ENCODE measurements at places on chromosomes 7 and 10.

DNA sequence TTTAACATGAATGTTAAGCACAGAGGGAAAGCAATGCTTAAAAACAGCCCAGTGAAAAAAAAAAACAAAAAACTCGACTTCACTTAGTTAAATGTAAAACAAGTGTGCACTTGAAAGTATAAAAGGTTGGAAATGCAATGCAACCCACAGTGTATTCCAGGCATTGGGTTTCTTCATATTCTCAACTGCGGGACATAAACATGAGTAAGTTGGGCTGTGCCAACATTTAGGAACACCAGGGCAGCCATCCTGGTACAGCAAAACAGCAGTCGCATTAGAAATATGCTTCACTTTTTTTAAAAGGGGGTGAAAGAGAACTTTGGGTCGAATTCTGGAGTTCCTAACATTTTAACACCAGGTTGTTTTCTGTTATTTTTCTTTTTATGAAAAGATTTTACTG, 937 bp downstream of the STEAP1 start:
- DNase-seq: no peak

DNA sequence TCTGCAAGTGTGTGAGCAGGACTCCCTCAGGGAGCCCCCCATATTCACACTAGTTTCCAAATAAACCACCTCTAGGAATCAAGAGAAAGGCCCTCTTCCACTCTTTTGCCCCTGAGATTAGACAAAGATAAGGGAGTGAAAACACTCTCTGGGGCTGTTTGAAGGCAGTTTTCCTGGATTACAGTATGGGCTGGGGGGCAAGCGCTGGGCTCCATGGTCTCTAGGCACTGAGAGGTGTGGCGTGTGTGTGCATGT, 1.0 kb downstream of the AQP1 start:
- no peak for DNase-seq

- no peak for DNase-seq
These were observed 40.7 kb upstream of the SDK1 start for GRCh38 chr7:3260401-3260715.

DNA sequence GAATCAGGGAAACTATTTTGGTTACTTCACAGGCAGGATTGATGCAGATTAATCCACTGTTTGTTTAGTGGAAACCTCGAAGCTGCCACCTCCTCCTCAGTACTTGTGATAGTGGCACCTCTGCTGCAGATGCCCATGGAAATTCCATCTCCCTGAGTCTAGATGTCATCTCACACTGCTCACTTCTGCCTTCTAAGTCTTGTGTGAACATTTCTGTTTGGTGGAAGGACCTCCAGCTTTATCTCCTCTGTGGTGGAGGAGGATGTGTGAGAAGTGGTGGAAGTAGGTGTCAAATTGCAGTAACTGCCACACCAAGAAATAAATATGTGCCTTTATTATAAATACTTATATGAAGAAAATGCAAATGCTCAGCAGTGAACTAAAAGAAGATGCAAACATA, 25.8 kb upstream of the GPR141 start:
- DNase-seq: no peak

DNA sequence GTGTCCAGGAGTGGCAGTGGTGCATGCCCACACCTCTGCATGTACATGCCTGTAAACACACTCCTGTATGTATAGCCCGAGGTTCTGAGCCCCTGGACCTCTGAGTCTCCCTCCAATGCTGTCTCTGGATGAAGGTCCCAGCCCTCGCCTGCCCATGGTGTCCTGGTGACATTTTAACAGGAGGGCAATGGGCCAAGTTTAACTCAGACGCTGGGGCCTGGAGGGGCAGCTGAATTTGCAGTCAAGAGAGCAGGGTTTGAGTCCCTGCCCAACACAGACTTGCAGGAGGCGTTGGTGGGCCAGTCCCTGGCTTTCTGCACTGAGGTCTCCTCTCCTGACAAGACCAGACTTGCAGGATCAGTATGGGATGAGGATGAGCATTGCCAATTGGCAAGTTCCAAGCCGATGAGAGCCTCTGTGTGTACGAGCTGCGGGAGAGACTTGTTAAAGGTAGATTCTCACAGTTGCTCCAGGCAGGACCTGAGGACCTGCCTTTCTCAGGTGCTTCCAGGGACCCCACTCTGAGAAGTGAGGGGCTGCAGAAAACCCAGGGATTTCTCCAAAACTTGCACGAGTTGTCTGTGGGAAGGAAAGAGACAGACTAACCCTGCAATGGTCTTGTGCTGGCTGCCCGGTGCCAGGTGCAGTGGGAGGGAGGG, 141.9 kb downstream of the ELFN1 start:
- no peak for DNase-seq

DNA sequence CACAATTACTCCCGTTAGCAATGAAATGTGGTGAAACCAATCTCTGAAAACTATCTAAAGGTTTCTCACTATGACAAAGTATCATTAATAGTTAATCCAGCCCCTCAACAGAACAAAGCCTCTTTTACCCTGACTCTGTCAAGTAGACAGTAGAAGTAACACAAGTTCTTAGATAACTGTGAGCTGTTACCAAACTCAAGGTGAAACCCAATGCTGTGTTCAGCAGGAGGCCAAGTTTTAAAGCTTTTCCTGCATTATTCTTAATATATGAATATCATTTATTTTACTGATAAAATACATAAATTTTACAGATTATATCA, 109.1 kb downstream of the SRPK2 start:
- DNase-seq: no peak

- DNase-seq: no peak
These were observed 20.8 kb downstream of the MYO3A start for GRCh38 chr10:25954851-25955250.

DNA sequence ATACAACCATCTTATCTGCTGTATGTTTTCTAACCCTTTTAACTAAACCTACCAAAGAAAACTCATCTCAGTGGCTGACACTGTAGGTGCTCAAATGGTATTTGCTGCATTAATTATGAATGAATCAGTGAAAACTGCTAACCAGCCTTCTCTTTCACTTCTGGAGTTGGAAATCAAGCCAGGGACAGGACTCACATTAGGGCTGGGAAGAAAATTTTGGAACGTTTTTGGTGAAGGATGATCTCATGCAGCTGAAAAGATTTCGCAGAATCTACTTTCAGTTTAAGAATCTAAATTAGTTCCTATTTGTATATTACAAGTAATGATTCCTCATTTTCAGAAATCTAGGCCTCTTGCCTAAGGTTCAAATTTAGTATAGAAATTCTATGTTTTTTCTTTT, 12.9 kb downstream of the MTPN start:
- no peak for DNase-seq

DNA sequence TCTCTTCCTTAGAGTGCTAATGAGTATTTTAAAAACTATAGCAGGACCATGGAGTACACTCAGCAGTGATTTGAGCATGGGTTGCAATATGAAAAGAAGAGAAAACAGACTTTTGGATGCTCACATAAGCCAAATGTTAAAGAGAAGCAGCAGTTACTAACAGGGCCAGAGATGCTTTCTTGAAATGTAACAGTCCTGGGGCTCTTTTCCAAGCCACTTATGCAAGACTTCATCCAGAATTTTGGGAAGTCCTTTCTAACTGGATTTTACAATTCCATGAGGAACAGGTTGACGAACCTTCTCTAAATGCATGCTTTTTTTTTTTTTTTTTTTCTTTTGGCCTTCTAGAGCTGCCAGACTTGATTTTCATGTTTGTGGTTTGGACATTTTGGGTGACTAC, 282.0 kb downstream of the SEC23IP start:
- DNase-seq: no peak

DNA sequence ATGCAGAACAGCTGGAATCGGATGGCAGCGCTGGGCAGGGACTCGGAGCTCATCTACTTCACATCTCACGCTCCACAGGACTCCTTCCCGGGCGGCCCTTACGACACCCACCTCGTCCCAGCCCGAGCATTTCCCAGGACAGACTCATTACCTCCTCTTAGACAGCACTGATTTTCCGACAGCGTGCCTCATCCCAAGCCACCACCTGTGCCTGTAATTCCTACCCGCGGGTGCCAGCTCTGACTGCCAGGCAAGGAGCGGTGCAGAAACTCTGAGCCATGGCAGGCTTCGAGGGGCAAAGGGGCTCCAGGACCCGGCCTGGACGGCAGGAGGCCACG, 25.6 kb downstream of the GPER1 start:
- no peak for DNase-seq

- no peak for DNase-seq
These were observed 33.8 kb downstream of the SEC61G start for GRCh38 chr7:54725255-54725654.

- no peak for DNase-seq
These were observed 17.8 kb downstream of the NPSR1 start for GRCh38 chr7:34675749-34676374.

GRCh38 chr7:114354306-114354705, 60.3 kb upstream of the FOXP2 start:
- DNase-seq: no peak

DNA sequence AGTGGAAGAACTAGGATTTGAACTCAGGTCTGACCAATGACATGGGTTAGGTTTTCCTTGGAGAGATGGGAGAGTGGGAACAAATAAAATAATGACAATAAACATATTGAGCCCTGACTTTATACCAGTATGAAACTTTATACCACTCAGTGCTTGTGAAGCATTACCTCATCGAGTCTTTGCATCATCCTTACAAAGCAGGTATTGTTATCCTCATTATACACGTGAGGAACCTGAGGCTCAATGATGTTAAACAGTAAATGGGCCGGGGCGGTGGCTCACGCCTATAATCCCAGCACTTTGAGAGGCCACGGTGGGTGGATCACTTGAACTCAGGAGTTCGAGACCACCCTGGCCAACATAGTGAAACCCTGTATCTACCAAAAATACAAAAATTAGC, 47.7 kb downstream of the HHEX start:
- no peak for DNase-seq

DNA sequence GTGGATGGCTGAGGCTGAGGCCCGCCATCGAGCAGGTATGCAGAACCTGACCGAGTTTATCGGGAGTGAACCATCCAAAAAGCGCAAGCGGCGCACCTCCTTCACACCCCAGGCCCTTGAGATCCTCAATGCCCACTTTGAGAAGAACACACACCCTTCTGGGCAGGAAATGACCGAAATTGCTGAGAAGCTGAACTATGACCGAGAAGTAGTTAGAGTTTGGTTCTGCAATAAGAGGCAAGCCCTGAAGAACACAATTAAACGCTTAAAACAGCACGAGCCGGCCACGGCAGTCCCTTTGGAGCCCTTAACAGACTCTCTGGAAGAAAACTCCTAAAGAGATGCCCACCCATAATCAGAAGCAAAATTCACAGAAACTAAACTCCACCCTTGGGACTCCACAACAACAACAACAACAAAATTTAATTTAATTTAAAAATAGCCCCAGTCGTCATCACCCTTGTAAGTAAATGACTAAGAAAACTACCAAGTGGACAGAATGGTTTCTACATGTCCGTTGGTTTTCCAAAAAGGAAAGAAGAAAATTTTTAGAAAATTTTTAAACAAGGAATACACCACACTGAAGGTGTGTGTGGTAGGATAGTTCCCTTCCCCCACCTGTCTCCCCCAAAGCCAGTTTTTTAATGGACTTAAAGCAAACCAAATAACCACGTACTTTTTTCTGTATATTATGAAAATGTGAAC, 101.7 kb upstream of the YAE1 start:
- no peak for DNase-seq

GRCh38 chr7:44064791-44065430, 456 bp downstream of the PGAM2 start:
- DNase-seq: no peak

DNA sequence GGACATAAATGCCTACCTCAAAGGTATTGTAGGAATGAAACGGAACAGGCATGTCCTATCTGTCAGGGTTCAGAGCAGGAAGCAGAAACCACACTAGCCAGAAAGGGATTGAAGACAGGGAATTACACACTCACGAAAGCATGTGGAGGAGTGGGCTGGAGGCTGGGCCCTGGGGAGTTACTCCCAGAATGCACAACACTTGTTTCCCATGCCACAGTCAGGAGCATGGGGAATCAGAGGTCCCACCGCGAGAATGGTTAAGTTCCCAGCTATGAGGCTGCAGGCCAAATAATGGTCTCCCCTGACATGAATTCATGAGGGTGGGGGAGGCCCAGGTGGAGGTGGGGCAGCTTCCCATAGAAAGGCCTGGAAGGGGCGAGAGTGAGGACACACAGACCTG, 212.7 kb downstream of the HERPUD2 start:
- no peak for DNase-seq

DNA sequence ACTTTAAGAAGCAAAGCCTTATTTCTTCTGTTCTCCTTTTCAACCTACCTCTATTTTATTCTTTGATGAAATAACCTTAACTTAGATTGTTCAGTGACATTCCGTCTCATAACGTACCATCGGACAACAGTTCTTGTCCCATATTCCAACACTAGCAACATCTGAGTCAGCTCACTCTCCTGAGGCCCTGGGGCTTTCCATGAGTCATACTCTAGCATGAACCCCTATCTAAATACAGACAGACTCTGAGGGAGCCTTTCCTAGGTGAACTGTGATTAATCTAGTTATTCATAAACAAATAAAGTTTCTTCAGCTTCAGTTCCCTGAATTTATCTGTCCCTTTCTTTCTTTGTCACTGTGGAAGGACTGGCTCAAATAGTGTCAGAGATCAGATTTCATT, 168.7 kb upstream of the LYZL1 start:
- no peak for DNase-seq

GRCh38 chr10:126475074-126475691, 86.9 kb upstream of the ADAM12 start:
- DNase-seq: no peak

GRCh38 chr10:50280049-50280841, 28.9 kb upstream of the ASAH2 start:
- no peak for DNase-seq

DNA sequence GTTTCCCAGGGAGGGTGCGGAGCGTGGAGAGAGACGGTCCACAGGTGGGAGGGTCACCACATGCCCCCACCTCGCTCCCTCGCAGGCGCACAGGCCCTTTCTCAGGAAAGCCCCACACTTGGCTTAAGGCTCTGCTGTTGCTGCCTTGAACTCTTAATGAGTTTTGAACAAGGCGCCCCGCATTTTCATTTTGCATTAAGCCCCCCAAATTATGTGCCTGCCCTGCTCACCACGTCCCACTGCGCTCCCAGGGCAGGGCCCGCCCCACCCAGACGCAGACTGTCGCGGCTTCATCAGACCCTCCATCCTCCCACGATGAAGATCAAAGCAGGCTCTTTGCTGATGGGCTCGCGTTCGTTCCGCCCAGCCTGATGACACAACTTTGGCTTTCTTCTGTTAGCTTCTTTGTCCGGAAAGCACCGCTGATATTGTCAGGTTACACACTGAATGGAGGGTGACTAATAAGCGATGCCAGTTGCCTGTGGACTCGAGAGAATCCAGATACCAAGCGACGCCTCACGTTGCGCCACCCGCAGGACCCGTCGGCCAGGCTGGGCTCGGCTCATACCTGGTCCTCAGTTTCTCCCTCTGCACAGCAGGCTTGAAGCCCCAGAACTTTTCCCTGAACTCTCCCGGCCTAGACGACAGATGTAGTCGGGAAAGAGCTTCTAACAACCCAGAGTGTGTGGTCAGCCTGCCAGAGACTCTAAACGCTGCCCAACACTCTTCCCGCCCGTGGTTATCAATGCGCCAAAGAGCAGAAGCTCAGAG, 9.5 kb downstream of the CALML3 start:
- DNase-seq: no peak

GRCh38 chr10:76632767-76633051, 1004.9 kb downstream of the KCNMA1 start:
- DNase-seq: no peak

Measured in activated CD8-positive, alpha-beta memory T cell treated with anti-CD3 and anti-CD28 coated beads, Interleukin-2, amount 10 ng/mL, durations not matched to agents 7 days and 5 days (primary cell).